ENCODE measurements at places on chromosomes 5 and 9. TPM values are rescaled to one million over a fixed set of nuclear protein-coding genes. Genes with fewer than 3 reads are reported as not detected.

Gene CCDC171
- 5.1 TPM for total RNA-seq

DNA sequence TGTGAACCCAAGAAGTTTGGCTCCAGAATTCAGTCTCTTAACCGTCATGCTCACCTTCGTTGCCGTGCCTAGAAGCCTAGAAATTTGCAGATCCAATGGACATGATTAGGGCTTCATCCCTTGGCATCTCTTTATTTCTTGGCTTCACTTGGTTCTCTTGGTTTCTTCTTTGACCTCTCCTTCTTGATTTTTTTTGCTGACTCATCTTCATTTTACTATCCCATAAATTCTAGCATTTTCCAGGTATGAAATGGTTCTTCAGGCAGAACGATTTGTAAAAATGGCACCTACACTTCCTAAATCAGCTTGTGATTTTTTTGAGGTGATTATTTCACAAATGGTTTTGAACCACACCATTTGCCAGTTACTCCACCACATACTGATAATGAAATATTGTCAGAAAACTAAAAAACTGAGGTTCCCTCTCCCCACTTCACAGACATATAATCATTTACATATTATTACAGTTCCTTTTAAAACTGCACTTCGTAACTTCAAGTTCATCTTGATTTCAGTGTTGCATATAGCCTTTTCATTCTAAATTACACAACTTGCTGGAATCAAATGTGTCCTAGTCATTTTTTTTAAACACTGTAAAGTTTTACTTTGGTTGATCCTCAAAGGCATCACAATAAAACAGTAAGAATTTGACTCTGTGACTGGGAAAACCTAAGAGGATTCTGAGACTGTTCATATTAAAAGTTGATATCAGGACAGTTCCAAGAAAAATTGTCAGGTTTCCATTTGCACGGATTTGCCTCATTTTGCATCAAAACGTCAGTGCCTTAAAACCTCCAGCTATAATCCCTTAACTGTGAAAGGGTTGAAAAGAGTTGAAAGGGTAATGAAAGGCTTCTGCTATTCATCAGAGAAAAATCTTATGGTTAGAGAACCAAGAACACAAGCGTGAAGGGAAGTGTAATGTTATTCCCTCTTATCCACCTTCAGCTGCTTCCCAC is 8.9 kb upstream of the NREP start:
- no peaks in the 10 kb centered on the region for H3K36me3 ChIP-seq
- no peaks in the 10 kb centered on the region for H3K27me3 ChIP-seq
- H3K27ac ChIP-seq, result no peak overlapping the region
- no peak for DNase-seq
- H3K4me3 ChIP-seq, result no peak overlapping the region

GRCh38 chr5:96615223-96615622 is 47.0 kb upstream of the CAST start:
- no peak for DNase-seq
- H3K4me1 ChIP-seq, result peaks cover 4% of the 10 kb centered on the region
- H3K4me3 ChIP-seq, result no peak overlapping the region

- DNase-seq, result no peak
- no peak overlapping the region for H3K4me3 ChIP-seq
- H3K27me3 ChIP-seq, result no peaks in the 10 kb centered on the region
- H3K4me1 ChIP-seq, result peaks cover 4% of the 10 kb centered on the region
- H3K27ac ChIP-seq, result no peak overlapping the region
Observed at GRCh38 chr5:14242871-14243383, 99.8 kb downstream of the TRIO start.

DNA sequence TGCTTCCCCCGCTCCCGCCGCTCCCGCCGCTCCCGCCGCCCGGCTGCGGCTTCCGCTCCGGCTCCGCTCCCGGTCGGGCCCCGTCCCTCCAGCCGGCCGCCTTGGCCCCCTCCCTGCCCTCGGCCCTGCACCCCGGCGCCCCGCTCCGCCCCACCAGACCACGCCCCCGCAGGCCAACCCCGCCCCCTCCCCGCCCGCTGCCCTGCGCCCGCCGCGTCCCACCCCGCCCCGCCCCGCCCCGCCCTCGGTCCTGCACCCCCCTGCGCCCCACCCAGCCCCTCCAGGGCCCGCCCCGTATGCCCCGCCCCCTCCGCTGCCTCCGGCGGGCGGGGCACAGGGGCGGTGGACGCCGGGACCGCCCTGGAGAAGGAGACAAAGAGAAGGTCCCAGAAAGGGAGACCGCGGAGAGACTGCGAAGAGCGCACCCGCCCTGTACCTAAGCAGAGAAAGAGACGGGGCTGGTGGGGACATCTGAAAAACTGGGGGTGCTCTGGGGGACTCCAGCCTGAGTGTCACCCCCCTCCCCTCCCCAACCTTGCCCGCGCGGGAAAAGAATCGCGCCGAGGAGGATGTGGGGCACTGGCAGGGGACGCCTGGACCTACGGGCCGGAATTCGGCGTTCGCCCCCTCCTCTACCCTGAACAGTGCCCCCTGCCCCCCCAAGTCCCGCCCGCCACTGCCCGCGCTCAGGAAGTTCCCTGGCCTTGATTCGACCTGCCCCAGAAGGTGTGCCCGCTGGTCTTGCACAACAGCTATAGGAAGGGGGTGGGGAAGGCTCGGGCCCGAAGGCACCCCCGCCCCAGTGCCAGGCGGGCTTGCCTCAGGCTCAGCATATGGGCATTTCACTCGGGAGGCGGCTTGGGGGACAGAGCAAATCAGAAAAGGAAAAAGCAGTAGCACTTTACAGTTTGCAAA is 42.8 kb upstream of the STXBP1 start:
- no peaks in the 10 kb centered on the region for H3K36me3 ChIP-seq
- H3K27me3 ChIP-seq, result no peaks in the 10 kb centered on the region
- DNase-seq, result peak; percentile 91
- peaks cover 5% of the 10 kb centered on the region for H3K4me1 ChIP-seq
- peak overlapping the region; percentile 95 for H3K27ac ChIP-seq

GRCh38 chr5:158616707-158617106 is 483.0 kb downstream of the EBF1 start:
- H3K36me3 ChIP-seq, result no peaks in the 10 kb centered on the region
- no peak overlapping the region for H3K27ac ChIP-seq
- H3K4me1 ChIP-seq, result no peaks in the 10 kb centered on the region
- H3K27me3 ChIP-seq, result no peaks in the 10 kb centered on the region
- DNase-seq, result no peak

DNA sequence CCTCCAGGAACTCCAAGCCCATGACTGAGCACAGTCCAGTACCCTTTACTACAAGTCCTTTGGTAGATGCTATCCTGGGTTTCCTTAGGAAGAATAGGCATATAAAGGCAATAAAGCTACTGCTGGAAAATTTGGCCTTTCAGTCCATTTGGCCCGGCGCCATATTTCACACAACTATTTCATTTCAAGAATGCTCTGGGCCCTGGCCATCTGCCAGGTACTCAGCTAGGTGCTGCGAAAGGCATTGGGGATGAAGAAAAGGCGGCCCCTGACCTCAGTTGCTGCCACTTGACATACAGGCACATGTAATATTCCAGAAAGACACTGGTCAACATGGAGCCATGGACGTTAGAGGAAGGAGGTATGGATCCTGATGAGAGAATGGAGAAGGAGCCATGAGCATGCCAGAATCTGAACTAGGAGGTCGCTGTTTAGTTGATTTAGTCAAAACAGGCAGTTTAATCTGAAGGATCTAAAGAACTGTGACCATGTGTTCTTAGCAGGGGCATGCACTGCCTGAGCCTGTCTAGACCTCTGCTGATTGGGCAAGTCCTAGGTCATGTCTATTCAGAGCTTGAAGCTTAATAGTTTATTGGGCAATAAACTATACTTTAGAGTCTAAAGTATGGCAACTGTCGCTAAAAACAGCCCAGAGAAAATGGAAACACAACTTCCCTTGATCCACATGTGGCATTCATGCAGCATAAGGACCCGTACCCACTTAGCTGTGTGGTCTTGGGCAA is 149.3 kb downstream of the MELK start:
- no peaks in the 10 kb centered on the region for H3K36me3 ChIP-seq
- H3K27me3 ChIP-seq, result no peaks in the 10 kb centered on the region
- no peak for DNase-seq
- no peak overlapping the region for H3K27ac ChIP-seq
- H3K4me3 ChIP-seq, result no peak overlapping the region

DNA sequence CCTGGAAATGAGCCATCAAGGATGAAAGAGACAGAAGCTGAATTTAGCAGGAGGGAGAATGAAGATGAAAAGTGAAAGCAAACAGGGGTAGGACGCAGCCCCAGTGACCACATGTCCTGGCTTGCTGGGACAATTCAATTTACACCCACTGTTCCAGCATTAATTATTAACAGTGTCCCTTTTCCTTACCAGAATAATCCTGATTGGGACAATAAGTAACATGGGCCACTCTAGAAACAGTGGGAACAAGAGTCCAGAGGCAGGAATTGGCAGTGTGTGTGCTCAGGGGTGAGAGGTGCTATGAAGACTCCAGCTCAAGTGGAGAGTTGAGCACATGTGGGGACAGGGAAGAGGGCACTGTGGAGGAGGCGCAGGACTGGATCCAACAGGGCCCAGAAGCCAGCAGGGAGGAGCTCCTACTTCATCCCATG is 147.1 kb downstream of the C5orf15 start:
- no peaks in the 10 kb centered on the region for H3K36me3 ChIP-seq
- peak overlapping the region; percentile 1 for H3K4me3 ChIP-seq
- H3K27ac ChIP-seq, result peak overlapping the region; percentile 88
- no peaks in the 10 kb centered on the region for H3K27me3 ChIP-seq
- DNase-seq, result no peak

Gene TLR4
- 33.4 TPM for total RNA-seq

Gene ATOX1
- total RNA-seq, result 83.2 TPM

Gene FIBCD1
- total RNA-seq, result 0.25 TPM

- H3K36me3 ChIP-seq, result no peaks in the 10 kb centered on the region
- no peak for DNase-seq
- H3K27me3 ChIP-seq, result no peaks in the 10 kb centered on the region
- H3K27ac ChIP-seq, result no peak overlapping the region
- no peaks in the 10 kb centered on the region for H3K4me1 ChIP-seq
- H3K4me3 ChIP-seq, result no peak overlapping the region
Observed at GRCh38 chr5:148177207-148177606, 8.9 kb downstream of the SPINK14 start.

Gene ACTBL2
- 0.13 TPM for total RNA-seq

DNA sequence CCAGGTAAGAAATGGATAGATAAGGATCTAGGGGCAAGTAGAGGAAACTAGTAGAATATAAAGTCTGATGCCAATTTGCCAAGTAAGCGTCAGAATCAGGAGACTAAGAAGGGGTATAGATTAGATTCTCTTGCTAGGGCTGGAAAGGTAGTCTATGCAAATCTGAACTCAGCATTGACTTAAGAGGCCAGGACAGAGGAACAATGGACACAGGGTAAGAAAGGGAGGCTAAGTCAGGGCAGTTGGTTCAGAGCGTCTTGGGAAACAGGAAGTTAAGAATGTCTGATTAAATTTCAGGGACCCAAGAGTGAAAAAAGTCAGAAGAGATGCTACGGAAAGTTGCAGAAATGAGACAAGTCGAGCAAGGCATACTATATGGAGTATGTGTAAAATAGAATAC is 263.2 kb upstream of the HAPLN1 start:
- H3K27ac ChIP-seq, result no peak overlapping the region
- no peaks in the 10 kb centered on the region for H3K36me3 ChIP-seq
- H3K4me3 ChIP-seq, result no peak overlapping the region
- no peak for DNase-seq
- H3K4me1 ChIP-seq, result no peaks in the 10 kb centered on the region

Gene CENPK
- 3.5 TPM for total RNA-seq

Gene SPATA6L
- total RNA-seq, result 15.1 TPM

- H3K4me1 ChIP-seq, result no peaks in the 10 kb centered on the region
- H3K36me3 ChIP-seq, result no peaks in the 10 kb centered on the region
- DNase-seq, result no peak
- H3K4me3 ChIP-seq, result no peak overlapping the region
Observed at GRCh38 chr5:40378396-40379177, 301.1 kb upstream of the PTGER4 start.

- H3K4me1 ChIP-seq, result no peaks in the 10 kb centered on the region
- no peak overlapping the region for H3K27ac ChIP-seq
- no peak overlapping the region for H3K4me3 ChIP-seq
- no peaks in the 10 kb centered on the region for H3K36me3 ChIP-seq
- no peak for DNase-seq
Observed at GRCh38 chr5:6875376-6875775, 162.1 kb downstream of the TENT4A start.

Gene SLC23A1
- 3.5 TPM for total RNA-seq

Gene KIF20A
- 0.63 TPM for total RNA-seq

DNA sequence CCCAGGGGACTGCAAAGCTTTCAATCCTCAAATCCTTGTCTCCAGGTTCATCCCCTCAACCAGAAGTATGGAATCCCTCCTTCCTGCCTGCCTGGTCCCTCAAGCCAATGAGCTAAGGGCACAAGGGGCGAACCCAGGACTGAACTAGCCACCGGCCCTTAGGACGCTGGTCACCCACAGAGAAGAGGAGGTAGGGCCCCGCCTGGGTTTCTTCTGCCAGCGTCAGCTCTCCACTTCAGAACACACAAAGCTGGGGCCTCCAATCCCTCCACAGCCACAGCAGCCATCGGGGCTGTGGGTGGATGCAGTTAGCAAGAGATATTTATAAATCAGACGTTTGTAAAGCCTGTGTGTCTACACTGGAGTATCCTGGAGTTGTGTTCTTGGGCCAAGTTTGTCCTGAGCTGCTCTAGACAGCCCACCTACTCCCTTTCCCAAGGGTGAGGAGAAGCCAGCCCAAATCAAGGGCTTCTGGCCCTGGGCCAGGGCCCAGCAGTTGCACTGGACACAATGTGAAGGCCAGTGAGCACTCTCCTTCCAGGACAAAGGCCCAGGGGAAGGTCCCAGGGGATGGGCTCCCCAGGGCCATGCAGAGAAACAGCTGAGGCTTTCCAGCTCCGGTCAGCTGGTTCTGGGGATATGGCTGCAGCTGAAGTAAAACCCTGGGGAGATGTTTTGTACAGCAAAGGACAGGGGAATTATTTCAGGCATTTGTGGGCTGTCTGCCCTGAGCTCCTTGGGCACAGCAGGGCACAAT is 18.9 kb downstream of the AMBP start:
- H3K4me3 ChIP-seq, result no peak overlapping the region
- no peak for DNase-seq
- no peak overlapping the region for H3K27ac ChIP-seq
- no peaks in the 10 kb centered on the region for H3K36me3 ChIP-seq
- no peaks in the 10 kb centered on the region for H3K27me3 ChIP-seq
- peaks cover 5% of the 10 kb centered on the region for H3K4me1 ChIP-seq
